ENCODE measurements at places on chromosomes 6 and 20.

- no peak for DNase-seq
These were observed 51.7 kb downstream of the CTNNBL1 start for GRCh38 chr20:37745553-37745952.

- no peak for DNase-seq
These were observed 29.2 kb downstream of the SYNJ2 start for GRCh38 chr6:158010591-158011477.

- DNase-seq, result no peak
These were observed 52.5 kb downstream of the HLA-DPB1 start for GRCh38 chr6:33128318-33128717.

- no peak for DNase-seq
These were observed 223.0 kb upstream of the SYNCRIP start for GRCh38 chr6:85865420-85866369.

DNA sequence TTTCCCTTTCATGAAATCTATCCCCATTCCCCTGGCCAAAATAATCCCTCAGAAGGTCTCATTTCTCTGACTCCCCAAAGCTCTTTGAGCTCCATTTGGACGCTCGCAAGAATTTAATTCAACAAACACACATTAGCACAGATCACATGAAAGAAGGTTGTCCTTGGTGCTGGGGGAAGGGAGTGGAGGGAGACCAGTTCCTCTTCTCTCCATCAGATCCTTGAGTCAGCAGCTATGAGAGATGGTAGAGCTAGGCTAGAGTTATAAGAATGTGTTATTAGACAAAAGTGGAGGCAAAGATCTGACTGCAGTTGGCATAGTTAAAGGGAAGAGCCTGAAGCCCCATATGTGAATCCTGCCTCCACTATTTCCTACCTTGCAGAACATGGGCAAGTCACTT, 184.2 kb upstream of the CDYL start:
- DNase-seq, result no peak

GRCh38 chr6:158028421-158028820, 46.8 kb downstream of the SYNJ2 start:
- no peak for DNase-seq

DNA sequence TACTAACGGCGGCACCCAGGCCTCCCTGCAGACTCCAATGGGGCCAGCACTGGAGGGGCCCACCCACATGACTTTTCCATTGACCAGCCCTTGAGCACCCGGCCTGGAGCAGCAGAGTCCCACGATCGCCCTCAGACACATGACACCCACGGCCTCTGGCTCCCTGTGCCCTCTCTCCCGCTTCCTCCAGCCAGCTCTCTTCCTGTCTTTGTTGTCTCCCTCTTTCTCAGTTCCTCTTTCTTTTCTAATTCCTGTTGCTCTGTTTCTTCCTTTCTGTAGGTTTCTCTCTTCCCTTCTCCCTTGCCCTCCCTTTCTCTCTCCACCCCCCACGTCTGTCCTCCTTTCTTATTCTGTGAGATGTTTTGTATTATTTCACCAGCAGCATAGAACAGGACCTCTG, 26.1 kb upstream of the FANCE start:
- DNase-seq, result no peak

DNA sequence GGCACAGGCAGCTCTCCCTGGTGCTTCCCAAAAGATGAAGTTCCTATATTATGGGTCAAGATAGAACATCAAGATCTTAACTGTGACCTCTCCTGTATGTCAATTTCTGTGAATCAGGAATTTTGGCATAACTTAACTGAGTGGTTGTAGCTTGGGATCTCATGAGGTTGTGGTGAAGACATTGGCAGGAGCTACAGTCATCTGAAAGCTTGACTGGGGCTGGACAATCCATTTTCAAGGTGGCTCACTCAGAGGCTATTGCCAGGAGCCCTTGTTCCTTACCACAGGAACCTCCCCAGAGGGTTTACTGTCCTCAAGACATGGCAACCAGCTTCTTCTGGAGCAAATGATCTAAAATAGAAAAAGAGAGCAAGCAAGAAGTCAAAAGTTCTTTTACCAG, 252.2 kb downstream of the ADGB start:
- DNase-seq, result no peak

DNA sequence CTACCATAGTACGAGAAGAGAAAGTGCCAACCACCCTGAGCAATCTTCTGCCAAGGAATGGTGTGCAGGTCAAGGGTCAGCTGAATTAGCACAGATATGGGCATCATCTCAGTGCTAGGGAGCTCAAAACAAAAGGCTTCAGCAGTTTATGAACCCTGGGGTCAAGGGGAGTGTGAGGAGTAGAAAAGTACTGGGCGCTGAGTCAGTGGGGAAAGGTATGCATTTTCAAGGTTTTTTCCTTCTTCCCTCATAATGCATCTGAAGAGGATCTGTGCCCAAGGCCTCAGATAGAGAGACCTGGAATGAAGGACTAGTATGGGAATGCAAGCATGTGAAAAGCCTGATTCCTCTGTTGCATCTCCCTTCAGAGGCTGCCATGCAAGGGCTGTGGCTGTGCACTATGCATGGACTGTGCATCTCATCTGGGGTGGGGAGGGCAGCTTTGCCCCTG, 81.7 kb downstream of the PERP start:
- DNase-seq, result no peak

- DNase-seq, result no peak
These were observed 29.8 kb upstream of the PCSK2 start for GRCh38 chr20:17197041-17197440.

- no peak for DNase-seq
These were observed 103.1 kb upstream of the ESR1 start for GRCh38 chr6:151704383-151704782.

GRCh38 chr6:153058291-153058690, 55.8 kb upstream of the MTRF1L start:
- no peak for DNase-seq

DNA sequence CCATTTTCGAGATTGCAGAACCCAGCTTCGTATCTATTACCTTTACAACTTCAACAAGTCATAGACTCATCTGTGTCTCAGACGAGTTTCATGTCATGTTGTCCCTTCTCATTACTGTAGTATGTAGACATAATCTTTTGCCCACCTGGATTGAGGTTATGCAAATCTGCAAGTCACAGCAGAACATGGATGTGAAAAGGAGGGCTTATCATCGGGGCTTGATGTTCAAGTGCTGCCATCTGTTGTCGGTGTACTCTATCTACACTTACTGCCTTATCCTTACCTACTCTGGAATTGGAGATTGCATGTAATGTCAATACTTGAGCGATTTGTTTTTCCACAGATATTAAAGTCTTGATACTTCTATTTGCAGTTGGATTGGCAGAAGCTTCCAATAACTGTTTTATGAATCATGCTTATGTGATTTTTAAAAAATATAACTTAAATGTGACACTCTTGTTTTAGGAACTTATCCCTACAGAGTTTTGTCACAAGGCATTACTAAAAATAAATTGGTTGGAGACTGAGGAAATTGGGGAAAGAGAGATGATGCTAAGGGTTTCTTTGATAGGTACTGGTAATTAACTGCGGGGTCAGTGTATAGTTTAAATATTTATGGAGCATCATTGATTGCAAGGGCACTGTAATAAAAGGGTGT, 3.0 kb upstream of the GOPC start:
- peak; percentile 46 for DNase-seq

DNA sequence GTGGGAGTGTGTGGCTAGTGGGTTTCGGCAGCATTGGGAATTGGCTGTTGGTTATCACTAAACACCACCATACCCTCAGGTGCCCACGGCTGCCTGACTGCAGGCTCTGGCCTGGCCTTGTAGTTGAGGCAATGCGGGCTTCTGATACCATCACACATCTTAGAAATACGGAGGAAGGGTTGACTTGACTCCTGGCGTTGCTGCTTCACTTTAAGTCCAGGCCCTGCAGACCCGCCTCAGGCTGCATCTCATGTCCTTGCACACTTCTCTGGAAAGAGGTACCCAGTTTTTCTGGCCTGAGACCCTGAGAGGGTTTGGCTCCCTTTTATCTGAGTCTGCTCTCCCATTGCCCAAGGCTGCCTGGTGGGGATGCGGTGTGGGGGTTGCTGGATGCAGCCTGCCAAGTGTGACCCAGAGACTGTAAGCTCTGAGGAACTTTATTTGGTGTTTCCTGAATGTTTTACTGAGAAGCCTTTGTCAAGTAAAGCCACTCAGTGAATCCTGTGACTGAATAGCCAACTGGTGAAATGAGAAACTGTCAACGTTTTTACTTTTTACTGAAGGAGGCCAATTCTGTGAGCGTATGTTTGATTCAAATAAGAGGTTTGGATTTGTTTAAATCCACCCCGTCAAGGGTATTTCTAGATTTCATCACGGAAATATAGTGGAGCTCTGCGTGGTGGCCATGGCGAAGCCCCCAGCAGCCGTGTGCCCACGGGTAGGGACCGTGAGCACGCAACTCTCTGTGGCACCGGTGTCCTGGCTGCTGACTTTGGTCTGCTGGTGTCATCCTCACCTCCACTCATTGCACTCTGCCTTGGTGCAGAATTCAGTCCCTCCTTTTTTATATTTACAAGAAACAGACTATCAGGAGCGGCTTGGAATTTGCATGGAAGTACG, 160.1 kb downstream of the DTNBP1 start:
- no peak for DNase-seq

DNA sequence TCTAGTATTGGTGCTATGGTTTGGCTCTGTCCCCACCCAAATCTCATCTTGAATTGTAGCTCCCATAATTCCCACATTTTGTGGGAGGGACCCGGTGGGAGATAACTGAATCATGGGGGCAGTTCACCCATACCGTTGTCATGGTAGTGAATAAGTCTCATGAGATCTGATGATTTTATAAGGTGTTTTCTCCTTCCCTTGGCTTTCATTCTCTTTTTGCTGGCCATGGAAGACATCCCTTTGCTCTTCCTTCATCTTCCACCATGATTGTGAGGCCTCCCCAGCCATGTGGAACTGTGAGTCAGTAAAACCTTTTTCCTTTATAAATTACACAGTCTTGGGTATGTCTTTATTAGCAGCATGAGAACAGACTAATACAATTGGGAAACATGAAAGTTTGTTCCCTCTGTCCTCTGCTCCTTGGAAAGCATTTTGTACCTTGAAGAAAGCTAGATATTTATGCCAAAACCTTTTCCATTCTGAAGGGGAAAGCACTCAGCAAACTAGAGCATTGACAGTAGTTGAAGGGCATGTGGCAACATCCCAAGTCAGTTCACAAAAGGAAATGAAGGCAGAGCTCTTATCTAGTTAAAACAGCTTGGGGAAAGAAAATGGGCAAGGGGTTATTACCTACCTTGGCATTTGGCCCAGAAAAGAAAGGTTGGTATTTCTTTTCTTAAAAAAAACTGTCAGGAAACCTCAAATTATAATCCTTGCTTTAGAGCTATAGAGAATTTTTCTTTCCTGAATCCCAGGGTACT, 10.7 kb upstream of the TNFAIP3 start:
- no peak for DNase-seq

GRCh38 chr20:63392465-63393365, 31.6 kb upstream of the CHRNA4 start:
- DNase-seq, result no peak

DNA sequence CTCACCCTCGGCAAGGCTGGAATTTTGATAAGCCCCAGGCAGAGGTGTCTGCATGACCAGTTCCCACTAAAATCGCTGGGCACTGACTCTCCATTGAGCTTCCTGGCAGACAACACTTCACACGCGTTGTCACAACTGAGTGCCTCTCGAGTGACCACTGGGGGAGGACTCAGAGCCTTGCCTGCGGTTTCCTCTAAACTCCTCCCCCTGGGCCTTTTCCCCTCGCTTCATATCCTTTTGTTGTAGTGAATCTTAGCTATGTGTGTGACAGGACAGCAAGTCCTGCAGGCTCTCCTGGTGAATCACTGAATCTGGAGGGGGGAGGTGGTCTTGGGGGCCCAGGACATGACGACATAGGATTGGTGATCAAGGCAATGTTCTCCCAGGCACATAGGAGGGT, 670.8 kb downstream of the PRKN start:
- DNase-seq, result no peak

DNA sequence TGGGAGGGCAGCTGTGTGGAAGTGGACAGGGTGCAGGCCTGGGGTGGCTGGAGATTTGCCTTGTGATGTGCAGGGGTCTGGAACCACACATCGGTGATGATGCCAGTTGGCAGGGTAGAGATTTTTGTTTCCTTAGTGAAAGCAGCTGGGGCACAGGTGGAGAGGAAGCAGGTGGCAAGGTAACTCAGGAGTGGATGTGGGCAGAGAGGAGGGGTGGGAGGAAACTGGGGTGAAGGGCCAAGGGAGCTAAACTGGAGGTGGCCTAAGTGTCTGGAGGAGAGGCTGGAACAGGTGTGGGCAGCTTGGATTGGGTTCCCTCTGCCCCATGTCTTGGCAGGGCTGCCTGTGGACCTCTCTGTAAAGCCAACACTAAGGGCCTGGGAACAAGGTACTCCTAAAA, 4.7 kb upstream of the SCUBE3 start:
- no peak for DNase-seq

DNA sequence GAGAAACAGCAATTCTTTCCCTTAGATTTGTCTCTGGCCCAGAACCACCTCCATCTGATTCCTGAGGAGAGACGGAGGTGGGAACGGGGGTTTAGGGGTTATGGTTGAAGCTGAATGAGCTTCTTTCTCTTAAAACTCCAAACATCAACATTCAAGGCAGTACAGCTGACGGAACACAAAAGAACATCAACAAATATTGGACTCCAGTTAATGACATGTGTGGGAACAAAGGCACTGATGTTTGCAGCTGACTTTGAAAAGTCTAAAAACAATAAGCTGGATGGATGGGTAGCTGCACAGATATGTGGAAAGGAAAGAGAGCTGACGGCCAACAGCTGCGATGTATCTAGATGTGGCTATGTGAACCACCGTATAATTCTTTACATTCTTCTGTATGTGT, 256.5 kb downstream of the SOD2 start:
- DNase-seq, result no peak

- DNase-seq, result no peak
These were observed 204.8 kb downstream of the THBS2 start for GRCh38 chr6:169048865-169049205.

GRCh38 chr20:32789896-32790750, 27.9 kb downstream of the DNMT3B start:
- DNase-seq, result peak; percentile 68

- DNase-seq, result no peak
These were observed 2.9 kb upstream of the MYLK2 start for GRCh38 chr20:31816221-31816620.

GRCh38 chr6:4653141-4653540, 123.1 kb upstream of the CDYL start:
- no peak for DNase-seq

- peak; percentile 1 for DNase-seq
These were observed 110.9 kb upstream of the JAG1 start for GRCh38 chr20:10784554-10785183.

- DNase-seq, result no peak
These were observed 139.3 kb upstream of the FOXA2 start for GRCh38 chr20:22723659-22724058.

Measured in NCI-H1436 (cell line).